ENCODE measurements at places on chromosomes 2 and 18.

DNA sequence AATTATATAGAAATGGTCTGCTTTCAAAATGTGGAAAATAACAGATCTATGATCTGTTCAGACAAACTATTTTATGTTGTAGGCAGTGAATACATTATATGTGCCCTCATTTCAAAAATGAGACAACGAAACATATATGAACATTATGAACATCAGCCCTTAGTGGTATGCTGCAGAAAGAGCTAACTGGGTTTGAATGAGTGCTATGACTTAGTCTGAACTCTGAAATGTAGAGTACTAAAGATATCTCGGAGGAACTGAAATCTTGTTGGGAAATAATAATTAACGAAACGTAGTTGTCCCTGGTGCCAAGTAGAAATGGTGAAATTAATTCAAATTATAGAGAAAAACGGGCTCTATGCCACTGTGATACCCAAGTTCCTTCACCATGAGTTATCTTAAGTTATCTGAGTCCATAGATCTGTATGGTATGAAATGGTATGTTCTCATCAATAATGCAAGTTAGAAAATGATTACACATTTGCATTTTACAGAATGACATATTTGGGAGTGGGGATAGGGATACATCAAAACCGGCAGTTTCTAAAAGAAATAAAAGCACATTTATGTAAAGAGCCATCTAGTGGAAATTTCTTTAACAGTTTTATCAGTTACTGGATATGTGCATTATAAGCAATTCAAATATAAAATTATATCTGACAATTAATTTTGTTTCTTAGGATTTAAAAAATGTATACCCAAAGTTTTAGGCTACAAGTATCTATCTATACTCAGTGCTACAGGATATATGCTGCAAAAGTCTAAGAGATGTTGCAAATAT, 26.7 kb downstream of the STARD6 start:
- DNase-seq: no peak

DNA sequence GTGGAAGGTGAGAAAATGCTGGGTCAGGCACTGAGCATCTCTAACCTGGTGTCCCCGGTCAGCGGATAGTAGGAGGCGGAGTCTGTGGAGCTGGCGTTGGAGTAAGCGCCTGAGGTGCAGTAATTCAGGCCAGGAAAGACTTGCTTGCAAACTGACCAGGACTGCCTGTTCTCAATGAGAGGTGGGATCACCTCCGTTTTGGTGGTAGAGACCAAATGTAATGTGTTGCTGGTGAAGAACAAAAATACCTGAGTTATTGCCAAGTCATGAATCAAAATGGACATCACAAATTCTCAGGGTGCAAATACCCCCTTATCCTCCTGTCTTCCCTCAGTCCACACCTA, 24.2 kb downstream of the APOB start:
- no peak for DNase-seq

DNA sequence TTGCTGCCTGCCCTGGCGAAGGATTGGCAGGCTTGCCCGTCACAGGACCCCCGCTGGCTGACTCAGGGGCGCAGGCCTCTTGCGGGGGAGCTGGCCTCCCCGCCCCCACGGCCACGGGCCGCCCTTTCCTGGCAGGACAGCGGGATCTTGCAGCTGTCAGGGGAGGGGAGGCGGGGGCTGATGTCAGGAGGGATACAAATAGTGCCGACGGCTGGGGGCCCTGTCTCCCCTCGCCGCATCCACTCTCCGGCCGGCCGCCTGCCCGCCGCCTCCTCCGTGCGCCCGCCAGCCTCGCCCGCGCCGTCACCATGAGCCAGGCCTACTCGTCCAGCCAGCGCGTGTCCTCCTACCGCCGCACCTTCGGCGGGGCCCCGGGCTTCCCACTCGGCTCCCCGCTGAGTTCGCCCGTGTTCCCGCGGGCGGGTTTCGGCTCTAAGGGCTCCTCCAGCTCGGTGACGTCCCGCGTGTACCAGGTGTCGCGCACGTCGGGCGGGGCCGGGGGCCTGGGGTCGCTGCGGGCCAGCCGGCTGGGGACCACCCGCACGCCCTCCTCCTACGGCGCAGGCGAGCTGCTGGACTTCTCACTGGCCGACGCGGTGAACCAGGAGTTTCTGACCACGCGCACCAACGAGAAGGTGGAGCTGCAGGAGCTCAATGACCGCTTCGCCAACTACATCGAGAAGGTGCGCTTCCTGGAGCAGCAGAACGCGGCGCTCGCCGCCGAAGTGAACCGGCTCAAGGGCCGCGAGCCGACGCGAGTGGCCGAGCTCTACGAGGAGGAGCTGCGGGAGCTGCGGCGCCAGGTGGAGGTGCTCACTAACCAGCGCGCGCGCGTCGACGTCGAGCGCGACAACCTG, at the start of gene DES:
TSS of gene DES (plus strand) at position 223 of the 857 bp plus-strand sequence. CDS start at position 309, 86 bp downstream.
- no peak for DNase-seq

- no peak for DNase-seq
Measured at GRCh38 chr2:173708806-173709205, 256.4 kb downstream of the SP3 start.

DNA sequence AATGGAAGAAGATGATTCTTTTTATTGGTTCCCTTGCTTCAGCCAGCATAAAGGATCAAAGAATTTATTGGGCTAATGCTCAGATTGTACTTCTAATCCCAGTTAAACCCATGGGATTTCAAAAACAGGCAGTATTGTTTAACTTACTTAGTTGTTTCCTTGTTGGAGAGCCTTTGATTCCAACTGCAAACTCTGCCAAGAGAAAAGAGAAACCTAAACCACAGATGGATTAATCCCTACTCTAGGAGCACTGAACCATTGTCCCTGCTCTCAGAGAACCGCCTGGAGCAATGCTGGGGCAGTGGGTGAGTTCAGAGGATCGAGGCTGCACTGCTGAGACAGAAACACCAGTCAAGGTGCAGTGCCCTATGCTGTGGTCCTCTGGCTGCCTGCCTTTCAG, 44.9 kb upstream of the SIGLEC15 start:
- no peak for DNase-seq

DNA sequence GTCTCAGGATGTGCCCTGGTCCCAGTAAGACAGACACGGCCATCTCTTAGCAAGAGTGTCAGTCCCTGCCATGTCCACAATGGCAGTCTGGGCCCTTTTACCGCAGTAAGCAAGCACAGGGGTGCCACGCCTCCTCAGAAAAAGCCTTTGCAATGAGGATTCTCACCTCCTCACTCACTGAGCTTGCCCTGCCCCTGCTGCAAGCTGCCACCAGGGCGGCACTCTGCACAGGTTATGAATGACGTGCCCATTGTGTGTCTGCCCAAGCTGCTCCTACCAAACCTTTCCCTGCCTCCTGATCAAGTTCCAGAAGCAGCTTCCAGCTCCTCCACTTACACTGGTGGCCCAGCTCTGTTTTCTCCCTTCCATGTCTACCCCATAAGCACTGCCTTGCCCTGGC, 23.3 kb downstream of the ERCC3 start:
- peak; percentile 8 for DNase-seq

- DNase-seq: no peak
Measured at GRCh38 chr2:238113611-238114010, 13.5 kb downstream of the ESPNL start.

GRCh38 chr2:44642123-44642857, 280.5 kb downstream of the CAMKMT start:
- no peak for DNase-seq

GRCh38 chr2:7017671-7018281, 100.6 kb downstream of the RNF144A start:
- no peak for DNase-seq

All from stimulated activated CD4-positive, alpha-beta T cell treated with anti-CD3 and anti-CD28 coated beads, Interleukin-15, amount 100 ng/mL, for 24 hours (primary cell).